Stimulated activated CD8-positive, alpha-beta memory T cell treated with anti-CD3 and anti-CD28 coated beads, Interleukin-15, amount 100 ng/mL, for 4 hours (primary cell): ENCODE measurements at places on chromosomes 2 and 18.
A peak's percentile ranks its signal among the peaks of the same experiment; 100 is the strongest.

DNA sequence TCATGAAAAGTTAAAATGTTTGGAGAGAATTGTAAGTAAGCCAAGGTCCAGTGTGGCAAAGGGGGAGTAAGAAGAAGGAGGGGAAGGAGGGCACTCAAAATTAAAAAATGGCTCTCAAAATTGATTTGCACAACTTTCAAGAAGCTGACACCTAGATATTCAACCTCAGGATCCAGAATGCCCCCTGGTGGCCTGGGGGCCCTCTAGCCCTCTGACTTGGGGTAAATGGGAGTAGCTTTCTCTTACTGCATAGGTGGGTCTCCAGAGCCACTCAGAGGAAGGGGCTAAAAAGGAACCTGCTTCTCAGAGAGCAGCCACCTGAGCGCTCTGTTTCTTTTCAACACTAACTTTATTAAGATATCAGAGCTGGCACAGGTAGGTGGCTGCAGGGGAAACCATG is 968.5 kb downstream of the BCL11A start:
- no peak for DNase-seq

DNA sequence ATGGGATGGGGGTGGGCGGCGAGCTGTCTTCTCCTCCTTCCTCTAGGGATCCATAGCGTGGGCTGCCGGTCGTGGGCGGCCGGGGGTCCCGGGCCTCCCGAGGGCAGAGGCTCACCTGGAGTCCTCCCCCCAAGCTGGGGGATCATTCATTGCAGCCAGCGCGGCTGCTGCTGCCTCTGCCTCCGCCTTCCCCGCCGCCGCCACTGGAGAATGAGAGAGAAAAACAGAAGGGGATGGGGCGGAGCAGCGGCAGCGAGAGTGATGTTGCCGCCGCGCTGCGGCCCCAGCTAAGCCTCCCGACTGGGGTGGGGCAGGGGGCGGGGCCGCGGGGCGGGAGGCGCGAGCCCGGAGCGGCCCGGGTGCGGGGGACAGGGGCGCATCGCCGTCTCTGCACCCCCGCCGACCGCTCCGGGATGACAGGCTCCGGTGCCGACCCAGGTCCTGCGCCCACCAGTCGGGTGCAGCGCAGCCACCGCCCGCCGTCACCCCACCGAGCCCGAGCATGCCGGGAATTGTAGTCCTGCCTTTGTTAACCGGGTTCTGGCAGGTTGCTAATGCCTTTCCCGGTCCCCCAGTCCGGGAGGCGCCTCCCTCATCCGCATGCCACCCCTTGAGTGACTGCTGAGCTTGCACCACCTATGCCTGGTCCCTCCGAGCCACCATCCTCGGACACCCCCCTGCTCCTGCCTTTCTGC is at the start of gene KIF3C:
KIF3C (minus strand) TSS at position 225 of the 695 bp plus-strand sequence. CDS start 580 bp downstream, outside the sequence.
- DNase-seq: peak; percentile 43

DNA sequence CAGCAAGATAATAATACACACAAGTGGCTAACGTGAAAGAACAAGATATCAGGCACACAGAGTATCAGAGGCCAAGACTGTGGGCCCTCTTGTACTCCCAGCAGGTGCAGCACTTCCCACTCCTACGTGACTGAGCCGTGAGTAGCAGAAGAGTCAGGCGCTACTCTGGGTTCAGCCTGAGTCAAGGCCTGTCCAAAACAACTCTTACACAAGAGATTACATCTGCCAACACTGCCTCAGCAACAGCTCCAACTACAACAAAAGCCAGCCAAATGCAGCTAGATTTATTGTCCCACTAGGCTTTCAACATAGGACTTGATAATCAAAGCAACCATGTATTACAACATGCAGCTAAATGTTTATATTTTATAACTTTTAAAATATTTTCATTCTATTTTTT is 56.2 kb downstream of the ITSN2 start:
- no peak for DNase-seq

DNA sequence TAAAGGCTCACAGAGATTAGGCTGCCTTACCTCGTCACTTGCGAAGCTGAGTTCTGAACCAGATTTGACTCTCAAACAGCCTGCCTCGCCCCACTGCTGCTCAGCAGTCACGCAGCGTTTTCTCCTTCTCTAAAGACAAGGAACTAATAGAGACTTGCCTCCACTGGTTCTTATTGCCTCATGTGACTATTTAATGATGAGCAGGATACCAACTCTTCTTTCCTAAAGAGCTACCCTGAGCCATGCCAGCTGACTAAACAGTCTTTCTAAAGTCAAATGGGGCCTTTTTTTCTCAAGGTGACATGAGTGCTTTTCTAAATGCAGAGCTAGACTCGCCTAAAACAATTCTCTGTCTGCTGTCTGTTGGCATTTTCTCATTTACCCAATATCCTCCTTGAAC is 147.5 kb downstream of the NCKAP5 start:
- no peak for DNase-seq

GRCh38 chr18:38611036-38611964 is 1045.7 kb upstream of the CELF4 start:
- DNase-seq: no peak

DNA sequence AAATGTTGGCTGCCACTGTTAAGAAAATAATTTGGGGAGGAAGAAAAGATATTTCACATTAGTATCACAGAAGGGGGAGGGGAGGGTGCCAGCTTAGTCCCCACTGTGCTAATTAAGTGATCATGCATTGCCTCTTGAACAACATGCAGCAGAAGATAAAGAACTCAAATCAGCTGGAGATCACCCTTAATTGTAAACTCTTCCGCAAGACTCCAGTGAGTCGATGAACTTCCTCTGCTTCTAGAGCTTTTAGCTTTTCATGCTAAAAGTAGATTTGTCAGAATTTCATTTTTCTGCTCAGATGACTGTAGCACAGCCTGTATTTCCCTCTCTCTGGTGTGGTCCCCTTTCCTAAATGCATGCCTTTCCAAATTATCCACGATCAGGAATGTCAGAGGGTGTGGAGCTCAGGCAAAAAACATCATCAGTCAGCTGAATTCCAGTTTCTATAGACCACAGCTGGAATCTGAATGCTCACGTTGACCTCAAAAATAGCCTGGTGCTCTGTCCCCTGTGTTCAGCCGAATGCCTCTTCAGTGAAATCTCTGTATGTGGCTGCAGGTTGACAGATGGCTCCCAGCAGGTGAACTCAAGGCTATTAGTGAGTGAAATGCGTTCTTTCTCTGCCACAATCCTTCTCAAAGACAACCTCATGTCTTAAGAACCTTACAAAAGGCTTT is 156.8 kb upstream of the UNC80 start:
- no peak for DNase-seq

GRCh38 chr2:120949957-120950590 is 214.4 kb downstream of the GLI2 start:
- DNase-seq: no peak

DNA sequence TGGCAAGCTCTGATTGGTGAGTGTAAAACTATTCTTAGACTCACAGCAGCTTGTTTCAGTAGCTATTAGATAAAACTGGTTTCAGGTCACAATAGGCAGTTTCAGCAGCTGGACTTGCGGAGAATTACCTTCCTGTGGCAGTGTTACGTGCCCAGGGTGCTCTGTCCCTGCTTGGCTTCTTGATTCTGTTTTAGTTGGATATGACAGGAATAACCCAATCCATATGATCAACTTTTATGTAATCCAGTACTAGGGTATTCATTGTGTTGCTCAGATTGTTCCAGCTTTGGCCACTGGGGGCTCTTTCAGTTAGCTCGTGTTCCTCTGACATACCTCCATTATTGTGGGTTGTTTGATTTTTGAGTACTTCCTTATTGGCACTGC is 43.1 kb downstream of the INPP4A start:
- no peak for DNase-seq

DNA sequence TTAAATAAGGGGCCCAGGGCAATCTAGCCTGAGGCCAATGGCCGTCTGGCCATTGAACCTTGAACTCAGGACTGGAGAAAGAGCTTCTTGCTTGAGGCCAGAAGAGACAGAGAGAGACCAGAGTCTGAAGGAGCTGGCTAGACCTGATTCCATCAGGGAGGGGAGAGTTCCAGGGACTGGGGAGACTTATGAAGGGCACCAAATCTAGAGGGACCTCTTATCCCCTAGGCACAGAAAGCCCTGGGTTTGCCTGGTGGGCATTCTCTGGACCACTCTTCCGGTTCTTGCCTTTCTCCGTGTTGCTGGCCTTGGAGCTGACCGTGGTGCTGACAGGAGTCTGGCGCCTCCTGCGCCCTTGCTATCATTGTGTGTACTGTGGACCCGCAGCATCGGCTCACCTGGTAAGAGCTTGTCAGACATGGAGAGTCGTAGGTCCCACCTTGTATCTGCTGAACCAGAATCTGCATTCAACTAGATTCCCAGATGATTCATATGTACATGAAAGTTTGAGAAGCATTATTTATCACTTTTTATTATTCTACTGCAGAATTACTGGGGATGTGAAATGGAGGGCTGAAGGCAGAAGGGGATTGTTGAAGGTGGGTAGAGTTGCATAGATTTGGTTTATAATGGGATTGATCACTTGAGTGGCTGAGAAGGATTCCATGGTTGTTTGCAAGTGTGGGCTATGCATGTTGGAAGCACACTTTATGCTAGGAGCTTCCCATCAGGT is 4.3 kb upstream of the TRPM8 start:
- DNase-seq: no peak

GRCh38 chr2:52537588-52537987 is 1230.0 kb upstream of the CHAC2 start:
- DNase-seq: no peak

DNA sequence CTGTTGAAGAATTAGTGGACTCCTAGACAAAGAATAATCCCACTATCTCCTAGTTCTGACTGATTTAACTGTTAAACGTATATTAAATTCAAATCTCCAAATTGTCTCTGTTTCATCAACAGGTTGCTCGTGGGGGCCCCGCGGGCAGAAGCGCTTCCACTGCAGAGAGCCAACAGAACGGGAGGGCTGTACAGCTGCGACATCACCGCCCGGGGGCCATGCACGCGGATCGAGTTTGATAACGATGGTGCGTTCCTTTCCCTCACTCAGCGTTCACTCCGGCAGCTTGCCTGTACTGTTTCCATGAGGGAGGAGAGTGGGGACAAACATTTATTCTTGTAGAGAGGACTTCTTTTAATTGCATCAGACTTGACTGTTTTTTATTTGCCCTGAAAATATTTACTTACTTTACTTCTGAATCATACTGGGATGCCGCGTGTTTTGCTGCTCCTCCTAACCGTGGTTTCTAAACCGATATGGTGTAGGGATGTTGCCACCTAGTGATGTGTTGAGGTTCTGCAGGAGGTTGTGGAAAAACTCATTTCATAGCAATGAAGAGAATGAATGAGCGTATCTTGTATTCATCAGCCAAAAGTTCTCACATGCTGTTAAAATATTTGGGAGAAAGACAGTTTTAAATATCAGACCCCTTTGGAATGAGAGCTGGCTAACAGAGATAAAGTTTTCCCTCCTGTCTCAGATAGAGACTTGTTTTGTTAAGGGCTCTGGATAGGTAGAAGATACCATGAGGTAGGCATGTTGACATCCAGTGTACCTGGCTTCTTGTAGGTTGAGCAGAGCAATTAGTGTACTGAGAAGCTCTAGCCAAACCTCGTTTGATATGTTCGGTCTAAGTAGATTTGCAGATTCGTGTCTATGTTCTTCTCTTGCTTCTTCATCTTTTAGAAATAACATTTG is 38.3 kb downstream of the ITGA6 start:
- DNase-seq: peak; percentile 67

DNA sequence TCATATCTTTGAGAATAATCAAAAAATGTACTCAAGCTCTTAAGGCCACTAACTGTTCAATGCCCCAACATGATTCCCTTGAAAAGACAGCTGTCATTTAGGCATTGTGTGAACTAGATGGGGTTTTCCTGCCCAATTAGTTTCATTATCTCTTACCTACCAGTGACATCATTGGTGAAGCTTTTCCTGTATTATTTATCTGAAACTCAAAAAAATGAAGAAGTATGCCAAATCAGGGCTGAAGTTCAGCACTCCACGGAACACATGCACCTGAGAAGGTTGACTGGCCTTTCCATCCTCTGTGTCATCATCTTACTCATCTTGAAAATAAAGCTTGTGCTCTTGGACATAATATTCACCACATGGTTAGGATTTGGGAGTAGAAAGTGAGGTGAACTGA is 126.4 kb downstream of the TXNL1 start:
- no peak for DNase-seq

- DNase-seq: no peak
Measured at GRCh38 chr2:48069769-48070168, 163.5 kb upstream of the FBXO11 start.

GRCh38 chr2:144256996-144257707 is 262.8 kb downstream of the ZEB2 start:
- DNase-seq: no peak

DNA sequence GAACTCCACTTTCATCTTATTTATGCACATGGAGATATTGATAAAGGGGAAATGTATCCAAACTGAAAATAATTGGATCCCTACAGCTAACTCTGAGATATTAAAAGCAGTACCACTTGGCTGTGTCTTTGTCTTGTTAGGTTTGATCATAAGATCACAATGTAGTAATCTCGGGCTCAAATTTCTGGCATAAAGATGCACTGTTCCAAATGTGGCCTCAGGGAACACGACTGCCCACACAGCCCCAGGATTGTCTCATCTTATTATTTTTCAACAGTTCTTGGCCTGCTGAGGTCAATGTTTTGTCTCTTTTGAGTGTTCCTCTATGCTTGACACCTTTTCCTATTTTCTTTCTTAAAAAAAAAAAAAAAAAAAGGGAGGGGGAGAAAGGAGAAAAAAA is 114.1 kb downstream of the GBX2 start:
- DNase-seq: no peak

DNA sequence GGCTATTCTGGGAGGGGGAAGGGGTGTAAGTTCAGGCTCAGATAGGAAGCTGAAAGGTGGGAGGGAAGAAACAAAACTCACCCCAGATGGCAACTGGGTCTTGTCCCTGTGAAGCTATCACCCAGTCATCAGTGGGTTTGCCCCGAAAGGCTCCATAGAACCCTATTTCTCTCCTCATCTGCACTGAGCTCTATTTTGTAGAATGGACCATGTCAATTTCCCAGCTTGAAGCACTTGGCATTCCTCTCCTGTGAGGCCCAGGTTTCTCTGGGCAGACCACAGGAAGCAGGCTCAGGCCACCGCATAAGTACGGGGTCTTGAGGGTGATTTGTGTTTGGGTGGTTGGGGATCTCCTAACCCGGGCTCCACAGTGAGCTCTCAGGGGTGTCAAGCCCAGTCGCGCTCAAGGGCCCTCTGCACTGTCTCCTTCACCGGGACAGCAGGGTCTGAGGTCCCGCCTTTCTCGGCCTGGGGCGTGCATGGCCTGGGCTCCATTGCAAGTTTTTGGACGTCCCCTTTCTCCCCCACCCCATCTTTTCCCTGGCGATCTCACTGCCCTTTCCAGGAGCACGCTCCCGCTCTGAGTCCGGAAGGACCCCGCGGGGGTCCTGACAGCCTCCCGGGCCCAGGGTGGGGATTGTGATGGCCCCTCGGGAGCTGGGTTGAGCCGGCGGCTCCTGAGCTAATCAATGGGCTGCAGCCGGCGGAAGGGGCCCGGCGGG is 27.3 kb upstream of the NOTO start:
- DNase-seq: no peak

GRCh38 chr18:80182855-80183254 is 64.5 kb downstream of the PARD6G start:
- no peak for DNase-seq

DNA sequence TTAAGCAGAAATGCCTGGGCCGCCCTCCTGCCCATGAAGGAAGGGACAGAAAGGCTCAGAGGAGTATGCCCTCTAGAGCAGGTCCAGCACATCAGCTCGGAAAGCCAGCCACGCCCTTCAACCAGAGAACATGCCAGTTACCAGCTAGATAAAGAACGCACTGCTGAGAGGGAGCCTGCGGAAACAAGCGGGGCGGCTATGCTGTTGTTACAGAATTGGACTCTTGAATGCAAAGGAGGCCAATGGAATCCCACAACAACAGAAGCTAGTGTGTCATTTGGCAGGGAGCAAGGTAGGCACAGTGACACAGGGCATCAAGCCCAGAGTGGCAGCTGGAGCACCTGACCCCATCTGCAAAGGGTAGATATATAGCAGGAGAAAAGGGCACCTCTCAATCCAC is 242.9 kb upstream of the ID2 start:
- no peak for DNase-seq
